ENCODE measurements at places on chromosomes 12 and 14.

- DNase-seq: no peak
Measured at GRCh38 chr14:22460461-22461195, 128.4 kb downstream of the DAD1 start.

GRCh38 chr12:65695113-65695865 is 129.0 kb upstream of the HMGA2 start:
- no peak for DNase-seq

DNA sequence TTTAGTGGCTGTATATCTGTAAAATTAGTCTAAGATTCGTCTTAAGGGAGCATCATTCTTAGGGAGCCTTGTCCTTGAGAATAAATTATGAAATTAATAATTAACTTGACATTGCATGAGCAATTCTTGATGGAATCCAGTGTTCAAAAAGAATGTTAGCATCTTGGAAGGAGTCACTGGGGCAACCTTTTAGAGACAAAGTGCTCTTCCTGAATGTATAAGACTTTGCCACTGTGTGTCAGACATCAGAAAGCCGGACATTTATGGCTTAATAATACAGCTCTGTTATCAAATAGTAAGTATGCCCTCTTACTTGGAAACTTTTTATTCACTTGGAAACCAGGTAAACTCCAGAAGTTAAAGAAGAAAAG is 83.3 kb downstream of the CCER1 start:
- no peak for DNase-seq

DNA sequence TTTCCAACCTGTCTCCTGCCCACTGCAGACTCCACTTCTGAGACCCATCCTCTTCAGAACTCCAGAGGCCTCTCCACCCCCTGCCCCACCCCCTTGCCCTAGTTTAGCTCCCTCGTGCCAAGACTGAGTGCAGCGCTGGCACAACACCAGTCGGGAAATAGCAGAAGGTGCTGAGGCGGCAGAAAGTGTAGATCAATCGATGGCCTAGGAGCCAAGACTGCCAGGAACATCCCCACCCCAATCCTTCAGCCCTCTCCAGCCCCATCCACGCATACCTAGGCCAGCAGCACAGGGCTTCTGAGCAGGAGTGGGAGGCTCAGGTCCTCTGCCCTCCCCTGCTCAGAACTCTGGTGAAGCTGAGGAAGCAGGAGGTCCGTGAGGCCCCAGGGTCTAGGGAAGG is 1.1 kb downstream of the CPNE6 start:
- DNase-seq: no peak

- DNase-seq: no peak
Measured at GRCh38 chr12:46818642-46819041, 7.2 kb downstream of the SLC38A4 start.
